ENCODE measurements at places on chromosomes 6 and 20. TPM values are rescaled to one million over a fixed set of nuclear protein-coding genes. Genes with fewer than 3 reads are reported as not detected.

DNA sequence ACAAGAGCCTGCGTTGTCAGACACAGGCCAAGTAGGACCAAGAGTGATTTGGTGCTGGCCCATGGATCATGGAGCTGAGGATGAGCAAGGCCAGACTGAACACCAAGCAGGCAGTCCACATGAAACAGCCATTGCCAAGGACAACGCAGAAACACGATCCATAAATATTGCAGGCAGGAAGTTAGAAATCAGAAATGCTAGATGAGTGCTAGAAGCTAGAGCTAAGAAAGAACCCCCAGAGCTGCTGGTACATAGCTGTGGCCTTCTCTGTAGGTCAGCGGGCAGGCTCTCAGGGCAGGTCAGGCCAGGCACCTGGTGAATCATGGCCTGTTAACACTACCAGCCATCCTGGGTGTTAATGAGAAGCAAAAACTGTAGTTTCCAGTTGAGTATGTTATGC lies 119.7 kb downstream of the ALDH8A1 start:
- no peak for DNase-seq

- DNase-seq, result no peak
Measured at GRCh38 chr6:107820338-107821261, 3.5 kb downstream of the SCML4 start.

- DNase-seq, result no peak
Measured at GRCh38 chr20:48691523-48691922, 136.3 kb downstream of the PREX1 start.

GRCh38 chr6:116229287-116229913 lies 24.5 kb downstream of the TSPYL4 start:
- DNase-seq, result peak; percentile 91

- no peak for DNase-seq
Measured at GRCh38 chr6:116387374-116387773, 16.6 kb downstream of the DSE start.

- DNase-seq, result no peak
Measured at GRCh38 chr20:44125332-44126127, 61.5 kb downstream of the JPH2 start.

DNA sequence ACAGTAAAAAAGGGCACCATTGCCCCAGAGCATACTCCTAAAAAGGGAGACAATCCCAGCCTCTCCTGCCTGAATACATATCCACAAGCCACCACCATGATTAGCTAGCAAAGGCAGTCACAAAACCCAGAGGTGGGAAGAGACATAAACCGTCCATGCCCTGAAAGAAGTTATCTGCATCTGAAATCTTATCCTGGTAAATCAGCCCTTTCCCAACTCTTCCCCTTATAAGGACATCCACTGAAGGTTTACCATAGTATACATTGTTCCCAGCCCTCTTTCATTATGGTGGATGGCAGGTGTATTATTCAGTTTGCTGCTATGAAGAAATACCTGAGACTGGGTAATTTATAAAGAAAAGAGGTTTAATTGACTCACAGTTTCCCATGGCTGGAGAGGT lies 95.2 kb downstream of the TBC1D7 start:
- DNase-seq, result no peak

DNA sequence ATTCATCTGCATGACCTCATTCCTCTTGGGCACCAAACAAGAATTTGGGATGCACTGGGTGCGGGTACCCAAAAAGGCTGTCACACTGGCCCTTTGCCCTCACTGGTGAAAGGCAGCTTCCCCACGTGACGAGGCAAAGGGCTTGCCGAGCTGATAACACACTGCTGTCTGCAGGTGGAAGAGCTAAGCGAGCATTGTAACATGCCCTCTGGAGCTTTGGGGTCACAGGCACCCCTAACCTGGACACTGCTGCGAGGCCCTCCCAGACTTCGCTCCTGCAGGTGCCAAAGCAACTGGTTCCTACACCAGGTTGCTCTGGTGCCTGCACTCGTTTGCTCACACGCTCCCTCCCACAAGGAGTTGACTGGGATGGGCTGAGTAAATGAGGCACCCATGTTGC lies 1595.7 kb downstream of the HACE1 start:
- DNase-seq, result no peak

- DNase-seq, result no peak
Measured at GRCh38 chr6:85468326-85468725, 18.4 kb downstream of the NT5E start.

DNA sequence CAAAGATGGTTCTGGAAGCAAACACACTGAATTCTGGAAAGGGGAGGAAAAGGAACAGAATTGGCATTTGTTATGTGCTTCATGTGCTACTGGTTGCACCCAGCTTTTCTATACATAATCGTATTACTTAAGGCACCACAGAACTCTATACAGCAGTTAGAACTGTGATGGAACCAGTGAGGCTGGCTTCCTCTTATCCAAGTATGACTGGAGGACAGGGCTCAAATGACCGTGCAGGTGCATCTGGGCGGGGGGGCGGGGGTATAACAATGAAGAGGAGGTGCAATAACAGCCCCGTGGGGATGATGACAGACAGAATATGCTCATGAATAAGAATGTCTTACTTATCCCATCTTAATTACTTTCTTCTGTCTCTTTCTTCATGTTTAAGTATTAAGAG lies 144.2 kb downstream of the BTBD9 start:
- no peak for DNase-seq

DNA sequence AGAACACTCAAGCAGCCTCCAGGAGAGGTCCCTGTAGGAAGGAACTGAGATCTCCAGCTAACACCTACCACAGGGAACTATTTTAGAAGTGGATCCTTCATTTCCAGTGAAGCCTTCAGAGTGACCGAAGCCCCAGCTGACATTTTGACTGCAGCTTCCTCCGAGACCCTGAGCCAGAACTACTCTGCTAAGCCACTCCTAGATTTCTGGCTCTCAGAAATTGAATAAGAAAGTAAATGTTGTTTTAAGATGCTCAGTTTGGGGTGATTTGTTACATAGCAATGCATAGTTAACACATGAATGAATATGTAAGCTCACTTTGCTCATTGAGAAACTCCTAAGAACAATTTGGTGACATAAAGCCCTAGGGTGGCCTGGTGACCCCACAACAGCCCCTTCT lies 5.5 kb downstream of the TULP1 start:
- DNase-seq, result no peak

DNA sequence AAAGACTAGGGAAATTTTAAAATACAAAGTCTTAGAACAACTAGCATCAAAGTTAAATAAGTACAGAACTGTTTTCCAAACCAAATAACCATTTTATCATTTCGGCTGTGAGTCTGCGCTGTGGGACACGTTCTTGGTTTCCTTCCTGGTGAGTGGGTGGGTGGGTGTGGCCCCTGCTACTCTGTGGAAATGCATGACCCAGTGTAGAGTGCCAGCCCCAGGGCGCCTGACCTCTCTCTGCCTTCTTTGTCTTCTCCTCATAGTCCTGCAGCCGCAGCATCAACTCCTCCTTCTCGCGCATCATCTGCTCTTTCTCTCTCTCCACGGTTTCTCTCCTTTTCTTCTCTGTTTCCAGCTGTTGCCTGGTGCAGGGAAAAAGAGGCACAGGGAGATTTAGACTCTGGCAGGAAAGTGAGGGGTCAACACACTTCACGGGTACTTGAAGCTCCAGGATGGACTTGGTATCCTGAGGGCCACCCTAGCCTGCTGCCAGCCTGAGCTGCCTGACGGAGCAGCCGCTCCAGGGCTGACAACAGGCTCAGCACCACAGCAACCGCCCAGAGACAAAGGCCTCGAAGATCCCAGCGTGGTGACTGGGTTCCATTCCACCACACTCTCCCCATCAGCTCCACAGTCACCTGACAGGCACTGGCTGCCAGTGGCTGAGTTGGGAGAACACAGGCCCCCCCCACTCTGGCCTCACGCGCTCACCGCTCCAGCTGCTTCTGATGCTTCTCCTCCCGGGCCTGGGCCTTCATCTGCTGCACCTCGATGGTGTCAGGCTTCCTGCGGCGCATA lies 48.4 kb downstream of the EZR start:
- peak; percentile 68 for DNase-seq

DNA sequence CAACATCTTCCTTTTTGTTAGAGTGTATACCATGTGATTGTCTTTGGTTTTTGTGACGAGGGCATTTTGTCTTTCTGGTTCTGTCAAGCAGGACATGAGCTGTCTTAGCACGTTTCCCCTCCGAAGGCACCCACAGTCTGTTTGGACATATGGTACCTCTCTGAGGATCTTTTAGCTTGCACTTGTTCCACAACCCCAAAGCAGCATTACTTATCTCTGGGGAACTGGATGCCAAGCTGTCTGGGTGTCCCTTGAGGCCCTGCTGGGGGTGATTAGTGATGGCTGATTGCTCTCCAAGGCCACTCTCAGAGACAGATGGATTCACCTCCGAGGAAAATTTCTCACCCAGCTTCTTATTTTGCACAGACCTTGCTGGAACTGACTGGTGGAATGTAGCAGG lies 445.0 kb upstream of the CHD6 start:
- peak; percentile 61 for DNase-seq

- DNase-seq, result no peak
Measured at GRCh38 chr20:10648651-10649050, 25.1 kb downstream of the JAG1 start.

DNA sequence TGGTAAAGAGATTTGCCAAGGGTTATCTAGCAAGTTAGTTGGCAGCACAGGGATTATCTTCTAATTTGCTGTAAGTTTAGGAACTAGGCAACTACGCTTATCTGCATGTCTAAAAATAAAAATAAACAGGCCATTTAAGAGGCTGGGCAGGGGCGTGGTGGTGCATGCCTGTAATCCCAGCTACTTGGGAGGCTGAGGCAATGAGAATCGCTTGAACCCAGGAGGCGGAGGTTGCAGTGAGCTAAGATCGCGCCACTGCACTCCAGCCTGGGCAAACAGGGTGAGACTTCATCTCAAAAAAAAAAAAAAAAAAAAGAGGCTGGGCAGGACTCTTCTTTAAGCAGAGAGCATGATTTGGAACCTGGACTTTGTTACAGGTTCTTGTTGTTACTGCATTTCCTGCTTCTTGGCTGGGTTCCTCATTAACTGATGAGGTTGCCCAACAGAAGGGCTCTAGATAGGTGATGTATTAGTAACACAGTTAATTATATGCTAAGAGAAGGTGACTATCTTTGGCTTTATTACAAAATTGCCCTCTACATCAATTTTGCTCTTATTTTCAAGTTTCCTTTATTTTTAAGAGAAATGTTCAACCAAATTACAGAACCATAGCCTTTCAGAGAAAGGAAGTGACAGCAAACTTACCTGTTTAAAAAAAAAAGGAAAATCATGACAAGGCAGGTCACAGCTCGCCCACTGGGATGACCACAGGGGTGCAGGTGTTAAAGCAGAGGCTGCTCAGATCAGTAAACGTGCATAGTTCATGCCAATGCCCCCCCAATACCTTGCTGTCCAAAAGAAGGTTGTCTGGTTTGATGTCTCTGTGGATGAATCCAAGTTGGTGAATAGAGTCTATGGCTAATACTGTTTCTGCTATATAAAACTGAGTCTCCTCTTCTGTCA lies 32.5 kb downstream of the STK38 start:
- no peak for DNase-seq

- DNase-seq, result no peak
Measured at GRCh38 chr6:110357664-110358552, at the start of gene METTL24. Gene METTL24 (minus strand): TSS chr6:110358349. CDS start chr6:110358272, 77 bp downstream.

DNA sequence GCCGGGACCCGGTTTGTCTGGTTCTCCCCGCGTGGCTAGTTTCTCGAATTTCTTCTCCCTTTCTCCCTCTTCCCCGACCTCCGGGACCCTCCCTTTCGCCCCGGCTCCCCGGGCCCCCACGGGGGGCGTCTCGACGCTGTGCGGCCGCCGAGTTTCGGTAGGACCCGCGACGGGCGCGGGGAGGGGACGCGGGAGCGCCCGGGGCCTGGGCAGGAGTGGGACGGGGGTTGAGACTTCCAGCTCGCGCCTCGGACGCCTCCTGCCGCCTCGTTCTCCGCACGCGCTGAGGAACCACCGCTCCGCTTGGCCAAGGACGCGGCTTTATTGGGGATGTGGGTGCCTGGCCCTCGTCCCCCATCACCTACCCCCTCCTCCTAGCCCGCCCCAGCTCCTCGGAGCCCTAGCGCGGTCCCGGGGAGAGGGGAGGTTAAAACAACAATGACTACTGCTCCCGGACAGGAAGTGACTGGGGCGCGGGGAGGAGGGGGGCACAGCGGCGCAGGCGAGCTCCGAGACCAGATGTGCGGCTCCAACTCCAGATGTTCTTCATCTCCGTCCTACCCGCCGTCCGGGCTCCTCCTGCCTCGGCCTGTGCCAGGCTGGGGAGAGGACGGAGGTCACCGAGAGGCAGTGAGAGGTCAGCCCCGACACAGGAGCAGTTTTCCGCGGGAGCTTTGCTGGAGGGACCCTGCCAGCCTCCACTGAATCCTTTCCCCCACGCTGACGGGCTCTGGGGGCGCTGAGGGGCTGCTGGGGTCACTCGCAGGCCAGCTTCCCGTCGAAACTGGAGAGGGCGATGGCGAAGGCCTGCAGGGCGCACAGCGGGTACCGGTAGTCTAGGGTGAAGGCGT lies 917 bp upstream of the TEAD3 start:
- DNase-seq, result peak; percentile 84

DNA sequence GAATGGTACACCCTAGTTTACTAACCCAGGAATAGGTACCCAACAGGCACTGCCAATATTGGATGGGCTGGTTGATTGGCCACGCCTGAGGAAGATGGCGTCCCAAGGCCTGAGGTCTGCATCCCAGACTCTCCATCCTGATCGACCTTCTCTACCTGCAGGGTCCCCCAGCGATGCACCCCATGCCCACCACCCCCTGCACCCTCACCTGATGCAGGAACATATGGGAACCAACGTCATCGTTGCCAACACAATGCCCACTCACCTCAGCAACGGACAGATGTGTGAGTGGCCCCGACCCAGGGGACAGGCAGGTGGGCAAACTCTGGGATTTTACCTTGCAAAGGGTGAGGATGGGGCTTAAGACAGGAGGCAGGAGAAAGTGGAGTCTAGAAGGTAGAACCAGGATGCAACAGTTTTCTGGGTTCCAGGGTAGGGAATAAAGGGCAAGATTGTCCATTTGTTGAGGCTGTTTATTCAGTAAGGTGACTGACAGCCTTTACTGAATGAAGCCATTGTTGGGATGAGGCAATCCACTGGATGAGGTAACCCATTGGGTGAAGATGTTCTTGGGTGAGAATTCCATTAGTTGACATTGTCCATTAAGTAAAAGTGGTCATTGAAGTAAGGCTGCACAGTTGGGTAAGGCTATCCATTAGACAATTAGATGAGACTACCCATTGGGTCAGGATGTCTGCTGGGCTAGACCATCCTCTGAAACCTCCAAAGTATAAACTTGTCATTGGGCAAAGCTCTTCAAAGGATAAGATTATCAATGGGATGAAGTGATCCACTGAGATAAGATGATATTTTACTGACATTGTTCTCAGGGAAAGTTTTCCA lies 47.3 kb upstream of the TTPAL start:
- DNase-seq, result no peak

PPP1R16B gene
- total RNA-seq, result 1.7 TPM

NHLRC1 gene
- 1.6 TPM for total RNA-seq

SNAP91 gene
- total RNA-seq, result 1.4 TPM

SLC17A3 gene
- not detected for total RNA-seq

TMEM244 gene
- total RNA-seq, result not detected

HLA-DMB gene
- total RNA-seq, result 7.9 TPM

TMEM239 gene
- not detected for total RNA-seq

TRIM10 gene
- total RNA-seq, result 0.08 TPM

PRSS35 gene
- total RNA-seq, result 0.83 TPM
